ENCODE measurements at places on chromosomes 1 and 21.

GRCh38 chr1:199287647-199288046 is 648.8 kb downstream of the PTPRC start:
- DNase-seq, result no peak

- DNase-seq, result no peak
Measured at GRCh38 chr1:21732664-21733063, 50.3 kb downstream of the USP48 start.

DNA sequence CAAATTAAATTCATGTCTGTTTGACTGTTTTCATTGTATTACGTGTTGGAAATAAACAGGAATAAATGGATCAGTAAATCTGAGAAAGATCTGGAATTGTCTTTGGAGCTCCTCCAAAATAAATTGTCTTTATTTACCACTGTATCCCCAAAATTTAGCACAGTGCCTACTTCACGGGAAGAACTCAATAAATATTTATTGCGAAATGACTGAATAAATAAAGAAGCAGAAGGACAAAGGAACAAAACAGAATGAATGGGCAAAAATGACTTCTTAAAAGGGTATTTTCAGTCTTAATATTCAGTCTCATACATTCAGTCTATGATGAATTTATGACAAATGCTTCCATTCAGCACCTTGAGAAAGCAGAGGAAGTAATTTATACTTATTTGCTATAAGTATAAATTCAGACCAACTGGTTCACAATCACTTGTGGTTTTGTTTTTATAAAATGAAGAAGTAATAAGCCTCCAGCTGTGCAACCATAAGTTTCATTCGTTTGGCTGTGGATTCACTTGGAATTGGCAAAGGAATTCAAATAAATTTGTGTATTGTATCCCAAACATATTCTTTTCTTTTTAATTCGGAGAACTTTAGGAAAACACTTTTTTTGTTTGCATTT is 19.2 kb upstream of the PRKAA2 start:
- DNase-seq, result no peak

DNA sequence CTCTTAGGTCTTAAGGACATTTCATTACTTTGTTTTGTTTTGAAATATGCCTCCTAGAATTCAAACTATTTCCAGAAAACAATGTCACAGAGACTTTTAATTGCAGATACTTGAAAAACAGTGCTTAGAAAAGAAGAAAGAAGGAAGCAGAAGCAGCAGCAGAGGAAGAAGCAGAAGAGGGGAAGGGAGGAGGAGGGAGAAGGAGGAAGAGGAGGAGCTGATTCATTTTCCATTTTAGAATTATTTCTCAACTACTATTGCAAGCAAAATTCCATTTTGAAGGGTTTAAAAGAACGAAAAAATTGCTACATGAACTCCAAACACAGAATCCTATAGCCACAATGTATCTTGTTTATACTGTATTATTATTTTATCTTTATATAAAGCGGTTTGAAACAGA is 13.9 kb downstream of the RC3H1 start:
- no peak for DNase-seq

GRCh38 chr1:4006676-4007374 is 106.8 kb upstream of the C1orf174 start:
- DNase-seq, result no peak

Data from CD4-positive, alpha-beta memory T cell (primary cell).